ENCODE measurements at places on chromosomes 6 and 20. TPM values are rescaled to one million over a fixed set of nuclear protein-coding genes. Genes with fewer than 3 reads are reported as not detected.
A peak's percentile ranks its signal among the peaks of the same experiment; 100 is the strongest.

FAM83C gene
- not detected for total RNA-seq

CPNE1 gene
- 205 TPM for total RNA-seq

GPX5 gene
- not detected for total RNA-seq

SYCP2L gene
- 0.11 TPM for total RNA-seq

SLCO4A1 gene
- total RNA-seq, result 0.72 TPM

PMEPA1 gene
- 1.6 TPM for total RNA-seq

CDC40 gene
- 39.5 TPM for total RNA-seq

FNDC1 gene
- 73.2 TPM for total RNA-seq

MCHR2 gene
- not detected for total RNA-seq

APOBEC2 gene
- total RNA-seq, result not detected

HTR1B gene
- total RNA-seq, result not detected

TMC2 gene
- total RNA-seq, result not detected

CEP85L gene
- total RNA-seq, result 11.9 TPM

- DNase-seq, result peak; percentile 48
These were observed 13.1 kb downstream of the SRPK1 start for GRCh38 chr6:35907750-35908149.

- DNase-seq, result no peak
These were observed 52.4 kb upstream of the PLN start for GRCh38 chr6:118495485-118496280.

DNA sequence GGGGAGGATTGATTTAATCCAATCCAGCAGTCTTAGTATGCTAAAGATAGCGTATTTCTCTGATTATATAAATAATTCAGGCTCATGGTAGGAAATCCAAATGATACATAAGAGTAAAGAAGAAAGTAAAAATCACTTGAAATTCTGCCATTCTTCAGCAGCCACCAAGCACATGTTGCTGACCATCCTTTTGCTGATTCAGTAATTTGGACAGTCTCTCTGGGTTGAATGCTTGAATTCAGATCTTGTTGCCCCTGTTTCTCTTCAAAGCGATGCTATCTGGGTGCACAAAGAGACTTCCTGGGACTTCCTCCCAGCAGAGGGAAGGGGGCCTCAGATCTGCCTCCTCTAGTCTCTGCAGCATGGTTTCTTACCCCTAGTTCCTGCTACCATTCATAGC lies 609.1 kb downstream of the UTRN start:
- DNase-seq, result no peak

DNA sequence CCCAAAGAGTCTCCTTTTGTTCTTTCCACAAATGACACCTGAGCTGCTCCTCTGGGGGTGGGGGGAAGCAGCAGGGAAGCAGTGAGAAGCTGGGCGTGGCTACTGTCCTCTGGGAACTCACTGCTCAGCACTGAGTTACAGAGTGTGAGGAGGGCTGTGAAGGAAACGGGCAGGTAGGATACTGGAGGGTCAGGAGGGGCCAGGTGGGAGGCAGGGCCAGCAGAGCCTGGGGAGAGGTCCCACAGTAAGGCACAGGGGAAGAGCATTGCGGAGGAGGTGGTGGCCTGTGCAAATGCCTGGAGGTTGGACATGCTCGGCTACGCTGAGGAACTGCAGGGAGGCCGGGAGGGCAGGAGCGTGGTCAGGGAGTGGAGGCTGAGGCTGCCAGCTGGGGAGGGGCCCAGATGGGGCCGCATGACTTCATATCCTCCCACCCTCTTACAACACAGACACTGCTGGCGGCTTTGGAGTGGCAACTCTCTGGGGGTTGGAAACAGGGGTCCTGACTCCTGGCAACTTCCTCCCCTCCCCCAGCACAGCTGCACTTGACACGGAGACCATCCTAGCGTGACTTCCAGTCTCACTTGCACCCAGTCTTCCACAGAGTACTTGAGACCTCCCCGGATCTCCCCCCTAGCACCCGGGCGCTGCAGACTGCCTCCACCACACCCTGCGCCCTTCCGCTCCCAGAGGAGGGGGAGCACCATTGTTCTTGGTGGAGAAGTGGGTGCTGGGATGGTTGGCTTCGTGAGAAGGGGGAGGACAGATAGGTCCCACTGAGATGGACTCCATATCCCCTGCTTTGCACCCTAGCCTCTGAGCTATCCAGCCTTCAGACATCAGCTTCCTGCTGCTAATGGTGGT lies 34.2 kb downstream of the RBM38 start:
- DNase-seq, result peak; percentile 56

GRCh38 chr6:163413345-163414116 lies 987 bp upstream of the QKI start:
- DNase-seq, result no peak

GRCh38 chr6:14876778-14877613 lies 368.9 kb upstream of the JARID2 start:
- no peak for DNase-seq

DNA sequence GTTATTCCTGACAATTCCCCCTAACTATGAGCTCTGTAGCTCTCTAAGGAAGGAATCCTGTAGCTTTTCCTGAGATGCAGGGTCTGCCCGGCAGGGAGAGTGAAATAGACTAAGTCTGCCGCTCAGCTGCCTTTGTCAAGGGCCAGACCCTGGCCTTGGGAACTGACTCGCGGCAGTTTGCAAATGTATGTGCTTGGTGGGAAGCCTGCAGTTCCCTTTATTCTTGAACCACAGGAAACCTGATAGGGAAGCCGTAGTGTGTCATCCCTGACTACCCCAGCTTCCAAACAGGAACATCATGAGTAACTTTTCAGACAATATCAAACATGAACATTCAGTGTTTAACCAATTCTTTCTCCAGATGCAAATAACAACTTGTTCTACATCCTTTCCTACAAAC lies 78.7 kb upstream of the IFNGR1 start:
- no peak for DNase-seq

GRCh38 chr6:57019434-57019833 lies 27.1 kb upstream of the KIAA1586 start:
- DNase-seq, result no peak

- DNase-seq, result no peak
These were observed 10.7 kb downstream of the SLC22A23 start for GRCh38 chr6:3446184-3446583.

GRCh38 chr6:9403736-9404135 lies 968.4 kb upstream of the SLC35B3 start:
- no peak for DNase-seq

DNA sequence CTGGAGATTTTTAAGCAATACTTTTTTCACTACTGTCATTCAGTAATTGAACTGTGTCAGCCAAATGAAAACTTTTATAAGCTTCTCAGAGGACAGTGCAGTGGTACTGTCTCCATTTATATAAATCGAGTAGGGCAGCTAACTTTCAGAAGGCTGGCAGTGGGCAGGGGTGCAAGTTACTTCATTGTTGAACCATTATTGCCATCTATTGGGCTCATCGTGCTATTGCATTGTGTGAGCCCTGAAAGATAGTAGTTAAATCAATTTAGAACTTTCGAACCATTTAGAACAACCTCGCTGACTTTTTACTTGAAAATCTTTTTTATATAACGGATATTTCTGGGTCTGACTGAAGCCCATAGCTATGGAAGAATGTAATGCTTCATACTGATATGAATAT lies 347.8 kb upstream of the PLCB4 start:
- peak; percentile 81 for DNase-seq

DNA sequence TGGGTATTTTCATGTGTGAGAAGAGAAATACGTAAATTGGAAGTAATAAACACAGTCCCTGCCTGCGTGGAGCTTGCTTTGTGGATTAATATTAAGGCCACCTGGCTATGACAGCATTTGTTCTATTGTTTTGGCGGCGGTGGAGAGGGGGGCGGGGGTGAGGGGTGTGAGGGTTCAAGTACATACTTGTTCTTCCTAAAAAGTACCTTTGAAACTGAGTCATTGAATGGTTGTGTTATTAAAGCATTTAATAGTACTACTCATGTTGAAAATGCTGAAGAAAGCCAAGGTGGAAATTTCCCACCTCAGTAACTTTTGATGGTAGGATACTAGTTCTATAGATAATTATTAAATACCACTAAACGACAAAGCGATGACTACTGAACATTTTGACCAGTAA lies 95.0 kb downstream of the FOXC1 start:
- no peak for DNase-seq

DNA sequence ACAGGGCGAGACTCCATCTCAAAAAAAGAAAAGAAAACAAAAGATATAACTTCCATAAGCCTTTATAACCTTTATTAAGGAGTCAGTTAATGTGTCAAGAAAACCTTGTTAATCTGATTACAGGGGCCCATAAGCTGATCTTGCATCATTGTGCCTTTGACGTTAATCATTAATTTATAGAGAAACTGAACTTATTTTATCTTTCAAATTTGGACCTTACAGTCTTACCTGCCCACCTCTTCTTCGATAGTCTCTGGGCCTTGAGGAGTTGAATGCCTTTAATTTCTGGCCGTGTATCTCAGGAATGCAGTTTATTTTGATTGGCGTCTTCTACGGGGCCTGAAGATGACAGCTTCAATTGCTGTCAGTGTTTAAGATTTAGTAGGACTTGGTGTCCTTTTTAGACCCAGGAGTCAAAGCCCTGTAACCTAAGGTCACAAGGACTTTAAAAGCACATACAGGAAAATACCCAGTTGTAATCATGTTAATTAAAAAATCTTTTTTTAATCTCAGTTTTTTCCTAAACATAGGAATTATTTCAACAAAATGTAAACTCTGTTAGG lies 5.8 kb downstream of the ACOT13 start:
- DNase-seq, result no peak

GRCh38 chr20:53984356-53985149 lies 85.8 kb downstream of the BCAS1 start:
- no peak for DNase-seq

Data from Karpas-422 (cell line).